Activated T-cell treated with anti-CD3 and anti-CD28 coated beads, Interleukin-2, amount 50 U/mL, for 72 hours (primary cell): ENCODE measurements at places on chromosomes 3 and 15.

- no peak for DNase-seq
Measured at GRCh38 chr15:39596358-39597051, 15.6 kb downstream of the THBS1 start.

- no peak for DNase-seq
Measured at GRCh38 chr3:106247902-106248684, 379.3 kb upstream of the CBLB start.

DNA sequence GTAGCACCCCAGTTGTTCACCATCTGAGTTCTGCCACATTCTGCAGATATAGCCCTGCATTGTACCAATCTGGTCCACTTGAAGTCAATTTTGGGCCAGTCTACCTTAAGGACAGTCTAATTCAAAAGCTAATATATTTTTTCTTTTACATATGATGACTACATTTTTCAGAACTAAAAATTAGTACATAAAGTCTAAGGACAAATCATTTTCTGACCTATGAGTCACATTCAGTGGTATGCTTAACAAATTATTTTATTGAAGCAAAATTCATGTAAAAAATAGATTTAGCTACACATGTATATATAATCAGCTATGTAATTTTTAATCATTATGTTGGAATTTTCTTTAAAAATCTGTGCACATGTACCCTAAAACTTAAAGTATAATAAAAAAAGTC is 52.1 kb upstream of the IL12A start:
- DNase-seq: no peak

DNA sequence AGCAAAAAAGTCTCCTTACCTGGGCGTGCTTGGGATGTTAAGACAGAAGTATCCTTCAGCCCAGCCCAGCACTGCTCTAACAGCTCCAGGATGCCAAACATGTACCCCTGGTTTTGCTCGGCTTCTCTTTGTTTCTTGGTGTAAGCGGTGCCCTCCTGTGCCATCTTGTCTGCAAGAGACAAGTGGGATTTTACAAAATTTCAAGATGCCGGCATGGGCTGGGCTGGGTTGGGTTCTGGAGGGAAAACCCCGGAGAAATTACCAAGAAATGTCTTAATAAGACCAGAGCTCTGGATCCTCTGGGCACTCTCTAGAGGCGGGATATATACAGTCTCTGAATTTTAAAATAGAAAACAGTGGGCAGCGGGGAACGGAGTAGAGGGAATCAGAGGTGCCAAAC is 4.6 kb upstream of the SOX14 start:
- no peak for DNase-seq

- no peak for DNase-seq
Measured at GRCh38 chr15:59232476-59232875, 25.8 kb downstream of the LDHAL6B start.

- no peak for DNase-seq
Measured at GRCh38 chr15:39892418-39892817, 27.6 kb downstream of the GPR176 start.

- DNase-seq: no peak
Measured at GRCh38 chr3:54150864-54151467, 28.6 kb downstream of the CACNA2D3 start.

- no peak for DNase-seq
Measured at GRCh38 chr15:60399931-60400330, 2.1 kb upstream of the ANXA2 start.

DNA sequence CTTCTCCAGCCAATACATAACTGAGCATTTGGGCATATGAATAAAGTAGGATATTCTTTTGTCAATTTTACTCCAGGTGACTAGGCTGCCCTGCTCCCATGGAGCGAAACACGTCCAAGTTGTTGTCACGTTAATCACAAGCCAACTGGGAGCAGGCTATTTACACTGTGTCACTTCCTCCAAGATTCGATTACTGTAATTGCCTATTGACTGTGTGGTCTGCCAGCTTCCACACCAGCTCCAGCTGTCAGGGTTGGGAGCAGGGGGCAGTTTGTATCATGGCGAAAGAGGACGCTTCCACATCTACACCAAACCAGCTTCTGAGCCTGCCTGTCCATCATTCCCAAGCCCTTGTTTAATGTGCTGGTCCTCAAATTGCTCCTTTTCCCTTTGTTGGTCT is 89.2 kb upstream of the RORA start:
- no peak for DNase-seq

DNA sequence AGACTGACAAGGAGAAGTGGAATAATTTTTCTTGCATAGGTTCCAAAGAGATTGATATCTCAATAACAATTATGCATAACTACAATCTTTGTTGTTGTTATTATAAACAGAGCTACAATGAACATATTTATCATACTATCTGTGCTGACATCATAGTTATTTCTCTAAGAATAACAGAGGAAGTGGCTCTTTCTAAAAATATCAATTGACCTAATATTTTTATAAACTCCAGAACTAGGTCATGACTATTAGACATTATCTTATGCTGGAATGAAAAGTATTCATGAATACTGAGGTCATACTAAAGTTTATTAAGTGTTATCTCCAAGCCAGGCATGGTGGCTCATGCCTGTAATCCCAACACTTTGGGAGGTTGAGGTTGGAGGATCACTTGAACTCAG is 114.1 kb downstream of the DCLK3 start:
- DNase-seq: no peak

DNA sequence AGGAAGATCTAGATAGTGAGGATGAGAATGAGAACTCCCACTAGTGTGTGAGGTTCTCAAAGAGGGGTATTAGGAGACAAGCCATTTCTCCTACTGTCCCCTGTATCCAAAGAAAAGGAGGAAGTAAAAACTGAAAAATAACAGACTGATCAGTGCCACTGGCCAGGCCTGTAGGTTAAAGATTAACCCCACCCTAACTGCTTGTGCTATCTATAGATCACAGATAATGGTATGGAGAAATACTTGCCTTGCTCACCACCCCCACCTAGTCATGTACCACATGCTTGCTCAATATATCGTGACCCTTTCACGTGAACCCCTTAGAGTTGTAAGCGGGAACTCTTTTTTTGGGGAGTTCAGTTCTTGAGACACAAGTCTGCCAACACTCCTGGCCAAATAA is 519.7 kb upstream of the FRG2C start:
- no peak for DNase-seq

GRCh38 chr3:115279939-115280338 is 132.9 kb upstream of the ZBTB20 start:
- no peak for DNase-seq

- no peak for DNase-seq
Measured at GRCh38 chr3:30188713-30189112, 417.7 kb upstream of the TGFBR2 start.

GRCh38 chr3:99875929-99876841 is 58.5 kb downstream of the CMSS1 start:
- peak; percentile 76 for DNase-seq

GRCh38 chr15:72516777-72517176 is 42.6 kb downstream of the ARIH1 start:
- DNase-seq: no peak

- DNase-seq: no peak
Measured at GRCh38 chr15:59165726-59166125, 40.9 kb upstream of the LDHAL6B start.

- DNase-seq: no peak
Measured at GRCh38 chr15:62901909-62902546, 140.5 kb upstream of the TPM1 start.

DNA sequence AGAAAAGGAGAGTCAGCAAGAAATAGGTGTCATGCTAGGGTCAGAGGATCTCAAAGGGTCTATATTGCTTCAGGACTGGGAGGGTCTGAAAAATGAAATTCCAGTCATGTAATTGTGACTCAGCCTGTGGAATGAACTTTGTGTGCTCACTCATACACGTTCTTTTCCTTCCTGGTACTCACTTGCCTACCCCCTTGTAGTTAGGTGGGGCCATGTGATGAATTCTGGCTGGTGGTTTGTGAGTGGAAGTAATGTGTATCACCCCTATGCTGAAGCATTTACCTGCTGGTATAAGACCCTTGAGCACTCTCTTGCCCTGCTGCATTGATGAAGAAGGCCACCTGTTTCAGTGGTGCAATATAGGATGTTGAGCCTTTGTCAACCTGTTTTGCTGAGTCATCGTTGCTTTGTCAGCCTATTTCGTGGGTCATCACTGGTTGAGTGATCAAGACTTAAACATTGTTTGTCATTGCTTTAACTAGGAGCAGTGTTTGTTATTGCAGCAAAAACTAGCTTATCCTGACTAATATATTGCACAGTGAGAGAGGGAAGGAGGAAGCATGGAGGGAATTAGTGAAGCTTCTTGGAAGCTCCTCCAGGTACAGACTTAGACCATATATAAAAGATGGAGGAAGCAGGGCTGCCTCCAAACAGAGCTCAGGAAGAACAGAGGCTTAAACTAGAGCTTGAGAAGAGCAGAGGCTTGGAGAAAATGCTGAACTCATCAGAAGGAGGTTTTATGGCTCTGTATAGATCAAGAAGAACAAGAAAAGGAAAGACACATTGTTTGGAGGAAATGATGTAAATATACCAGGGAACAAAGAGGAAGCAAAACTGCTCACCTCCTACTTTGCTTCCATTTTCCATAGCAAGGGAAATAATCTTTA is 28.9 kb downstream of the TLNRD1 start:
- no peak for DNase-seq

DNA sequence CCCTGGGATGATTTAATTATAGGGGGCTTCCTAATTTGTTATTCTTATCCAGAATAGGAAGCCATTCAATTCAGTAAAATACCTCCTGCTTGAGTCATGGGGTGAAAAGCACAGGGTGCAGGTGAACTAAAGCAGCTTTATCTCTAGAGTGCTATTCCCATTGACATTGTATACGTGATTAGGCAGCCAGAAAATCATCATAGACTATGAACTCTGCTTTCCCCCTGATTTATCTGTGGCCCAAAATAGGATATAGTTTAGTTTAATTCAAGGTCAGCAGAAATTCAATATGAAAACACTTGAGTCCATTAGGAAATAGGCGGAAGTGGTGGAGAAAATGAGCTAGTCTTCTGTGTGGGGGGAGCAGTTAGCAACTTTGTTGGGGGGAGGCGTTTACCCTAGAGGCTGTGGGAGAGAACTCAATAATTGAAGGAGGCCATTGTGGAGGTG is 18.2 kb upstream of the PRKCI start:
- no peak for DNase-seq

- no peak for DNase-seq
Measured at GRCh38 chr15:33547876-33548275, 237.1 kb downstream of the RYR3 start.

DNA sequence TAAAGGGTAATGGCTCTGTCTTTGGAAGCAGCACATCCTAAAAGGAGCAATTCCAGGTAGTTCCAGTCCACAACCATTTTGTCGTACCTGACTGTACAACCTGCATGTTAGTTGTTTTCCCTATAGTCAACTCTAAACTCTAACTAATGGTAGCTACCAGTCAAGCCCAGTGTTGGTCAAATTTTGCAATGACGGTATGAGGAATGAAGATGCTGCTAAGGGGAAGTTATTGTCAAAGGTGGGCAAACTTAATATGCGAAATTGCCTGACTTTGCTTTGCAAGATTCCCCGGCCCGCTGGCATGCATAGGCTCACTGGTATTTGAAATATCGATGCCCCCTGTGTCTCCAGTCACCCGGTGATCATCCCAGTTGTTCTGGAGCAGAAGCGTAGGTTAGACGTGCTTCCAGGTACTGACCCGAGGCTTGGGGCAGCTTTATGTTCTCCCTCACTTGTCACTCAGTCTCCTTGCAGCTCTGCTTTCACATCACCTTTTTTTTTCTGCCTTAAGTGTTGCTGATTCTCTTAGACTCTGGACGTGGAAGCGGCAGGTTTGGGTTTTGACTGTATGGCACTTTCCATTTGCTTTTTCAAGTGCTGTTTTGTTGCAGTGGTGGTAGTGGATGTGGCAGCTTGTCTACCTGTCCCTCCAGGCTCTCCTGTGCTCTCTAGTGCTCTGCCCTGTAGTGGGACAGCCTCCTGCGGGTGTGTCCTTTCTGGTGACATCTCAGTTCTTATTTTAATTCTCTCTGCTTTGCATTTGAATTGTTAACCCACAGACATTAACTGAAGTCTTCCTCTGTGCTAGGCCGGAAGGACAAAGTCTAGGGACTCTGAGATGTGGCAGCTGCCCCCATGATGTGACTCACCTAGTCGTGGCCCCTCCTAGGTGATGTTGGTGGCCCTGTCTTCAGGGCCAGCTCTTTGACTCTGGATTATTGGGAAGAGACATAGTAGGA is 95.8 kb upstream of the UMPS start:
- DNase-seq: no peak

DNA sequence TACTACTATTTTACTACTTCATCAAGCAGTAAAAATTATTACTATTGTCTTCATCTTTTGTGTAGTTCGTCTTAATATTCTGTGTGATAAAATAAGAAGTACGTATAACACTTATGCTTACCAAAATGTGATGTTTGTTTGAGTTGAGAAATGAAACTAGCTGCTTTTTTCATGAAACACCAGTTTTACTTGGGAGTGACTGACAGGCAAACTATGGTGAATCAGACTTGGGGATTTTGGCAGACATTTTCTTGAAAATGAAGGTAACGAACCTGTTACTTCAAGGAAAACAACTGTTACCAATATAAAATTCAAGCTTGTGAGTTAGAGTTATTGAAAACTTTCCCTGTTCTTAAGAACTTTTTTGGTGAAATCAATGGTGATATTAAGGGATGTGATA is 10.3 kb downstream of the U2SURP start:
- DNase-seq: peak; percentile 10

DNA sequence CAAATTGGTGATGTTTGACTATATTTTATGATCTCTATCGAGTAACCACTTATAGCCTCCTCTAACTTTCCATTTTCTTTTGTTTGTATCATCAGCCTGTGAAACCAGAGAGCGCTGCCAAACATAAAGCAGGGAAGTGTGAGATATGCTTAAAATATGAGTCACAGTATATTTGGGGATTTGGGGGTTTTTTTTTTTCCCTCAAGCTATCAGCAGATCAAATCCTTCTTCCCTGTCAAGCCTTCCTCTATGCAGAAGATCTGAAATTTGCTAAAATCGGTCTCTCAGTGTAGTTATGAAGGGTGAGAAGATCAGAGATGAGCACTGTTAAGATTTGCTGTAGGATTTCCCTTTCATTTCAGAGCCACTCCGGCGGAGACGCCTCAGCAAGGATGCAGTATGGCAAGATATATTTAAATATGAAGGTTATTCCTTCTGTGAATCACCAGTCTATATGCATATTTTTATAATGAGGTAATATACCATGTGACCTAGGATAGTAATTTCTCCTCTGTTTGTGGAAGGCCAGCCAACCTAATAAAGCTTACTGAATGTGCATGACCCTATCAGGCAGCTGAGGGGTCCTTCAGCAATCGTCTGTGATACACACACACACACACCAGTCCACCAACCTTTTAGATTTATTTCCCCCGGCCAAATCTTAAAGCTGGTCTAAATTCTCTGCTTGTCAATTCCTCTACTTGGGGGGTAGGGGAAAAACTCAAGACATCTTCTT is 474.1 kb downstream of the FOXP1 start:
- DNase-seq: no peak

GRCh38 chr3:195885036-195885891 is 23.1 kb downstream of the TNK2 start:
- no peak for DNase-seq

GRCh38 chr15:58758141-58758540 is 8.6 kb upstream of the ADAM10 start:
- no peak for DNase-seq
